Kidney epithelial cell (primary cell): ENCODE measurements at places on chromosomes 11 and 22. TPM values are rescaled to one million over a fixed set of nuclear protein-coding genes. Genes with fewer than 3 reads are reported as not detected.
A peak's percentile ranks its signal among the peaks of the same experiment; 100 is the strongest.

GRCh38 chr11:118343981-118344515, at the start of gene CD3G:
CD3G (plus strand) TSS chr11:118344344; CDS start chr11:118344424, 80 bp downstream.
- no peak for DNase-seq

- peak; percentile 71 for DNase-seq
These were observed 9.6 kb upstream of the C1QTNF6 start for GRCh38 chr22:37197451-37198257.

DNA sequence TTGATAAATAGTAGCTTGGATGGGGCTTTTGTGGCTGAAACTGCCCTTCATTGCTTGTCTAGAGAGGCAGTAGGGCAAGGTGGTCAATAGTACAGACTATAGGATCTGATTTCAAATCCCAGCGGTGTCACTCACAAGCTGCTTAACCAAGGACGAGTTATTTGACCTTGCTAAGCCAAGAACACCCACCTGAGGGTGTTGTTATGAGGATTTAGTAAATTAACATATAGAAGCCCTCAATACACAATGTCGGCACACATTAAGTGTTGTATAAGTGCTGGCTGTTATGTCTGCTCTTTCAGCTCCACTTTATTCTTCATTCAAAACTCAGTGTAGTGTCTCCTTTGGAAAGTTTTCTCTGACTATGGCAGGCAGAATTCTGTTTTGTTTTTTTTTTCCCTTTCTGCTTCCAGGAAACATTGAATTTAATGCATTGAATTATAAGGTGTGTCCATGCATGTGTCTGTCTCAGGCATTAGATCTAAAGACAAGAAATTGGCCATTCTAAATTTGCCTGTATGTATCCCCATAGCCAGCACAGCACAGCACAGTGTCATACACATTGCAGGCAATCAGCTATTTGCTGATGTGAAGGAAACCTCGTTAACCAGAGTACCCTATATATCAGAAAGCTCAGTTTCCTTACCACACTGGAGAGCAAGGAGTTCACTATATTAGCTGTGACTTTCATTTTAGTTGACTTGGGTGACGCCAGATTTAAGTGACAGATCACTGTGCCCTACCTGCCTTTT, 212.1 kb downstream of the NELL1 start:
- DNase-seq: no peak

DNA sequence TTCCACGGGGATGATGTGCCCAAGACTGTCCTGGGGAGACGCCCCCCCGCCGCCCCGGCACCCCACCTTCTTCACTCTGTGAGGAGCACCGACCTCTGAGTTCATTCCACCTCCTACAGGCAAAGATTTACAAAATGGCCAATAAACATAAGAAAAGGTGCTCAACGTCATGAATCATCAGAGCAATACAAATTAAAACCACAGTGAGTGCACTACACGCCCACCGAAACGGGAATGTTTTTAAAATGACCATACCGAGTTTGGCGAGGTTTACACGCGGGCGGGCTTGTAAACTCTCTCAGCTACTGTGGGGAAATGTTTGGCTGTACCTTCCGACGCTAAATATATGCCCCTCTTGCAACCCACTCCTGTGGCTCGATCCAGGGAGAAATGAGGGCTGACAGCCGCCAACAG, 7.9 kb downstream of the NPTXR start:
- DNase-seq: no peak

- peak; percentile 61 for DNase-seq
These were observed 301.1 kb downstream of the BUD13 start for GRCh38 chr11:116471608-116472256.

DNA sequence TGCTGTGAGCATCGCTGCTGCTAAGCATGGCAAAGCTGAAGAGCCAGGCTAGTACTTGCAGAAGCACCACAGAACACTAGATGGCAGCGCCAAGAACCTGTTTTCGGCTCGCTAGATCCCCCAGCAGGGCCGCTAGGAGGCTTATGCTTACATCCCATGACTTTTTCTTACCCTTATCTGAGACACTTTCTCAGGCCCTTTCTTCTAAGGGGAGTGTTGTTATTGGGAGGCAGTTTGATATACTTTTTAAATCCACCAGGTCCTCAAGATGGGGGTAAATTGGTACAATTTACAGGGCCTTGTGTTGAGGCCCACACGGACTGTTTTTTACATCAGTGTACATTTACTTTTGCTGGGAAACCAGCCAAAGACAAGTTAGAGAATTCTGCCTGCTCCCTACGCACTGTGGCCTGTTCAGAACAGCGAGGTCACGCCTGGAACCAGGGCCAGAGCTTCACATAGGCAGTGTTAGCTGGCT, 4.0 kb downstream of the TRIM6 start:
- DNase-seq: peak; percentile 52

- DNase-seq: no peak
These were observed 45.6 kb upstream of the RRM1 start for GRCh38 chr11:4049006-4049405.

- DNase-seq: no peak
These were observed 27.9 kb downstream of the SHANK3 start for GRCh38 chr22:50700387-50701075.

GRCh38 chr11:128889657-128890213, 1.4 kb upstream of the KCNJ5 start:
- no peak for DNase-seq

GRCh38 chr11:36427876-36428275, 82.2 kb downstream of the TRAF6 start:
- DNase-seq: no peak

DNA sequence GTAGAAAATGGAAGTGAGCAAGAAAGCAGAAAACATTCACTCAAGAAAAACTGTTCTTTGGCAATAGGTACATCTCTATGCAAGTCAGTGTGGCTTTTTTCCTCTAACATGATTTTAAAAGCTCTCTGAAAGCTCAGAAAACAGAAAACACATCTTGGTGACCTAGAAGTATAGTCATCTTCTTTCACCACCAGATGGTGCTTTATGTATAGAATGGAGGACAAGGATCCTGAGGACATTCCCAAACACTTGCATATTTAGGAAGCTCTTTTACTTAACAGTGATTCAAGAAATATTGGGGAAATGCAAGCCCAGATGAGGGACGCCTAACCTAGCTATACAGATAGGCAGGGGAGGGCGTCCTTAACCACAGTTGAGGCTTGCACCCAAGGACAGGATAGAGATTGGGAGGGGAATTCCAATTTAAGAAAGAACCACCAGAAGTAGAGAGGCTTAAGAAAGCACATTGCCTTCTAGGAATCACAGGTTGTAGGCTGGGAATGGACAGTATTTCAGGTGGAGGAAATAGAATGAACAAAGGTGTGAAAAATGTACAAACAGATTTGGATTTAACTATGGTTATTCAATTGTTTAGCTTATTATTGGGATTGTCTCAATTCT, 13.8 kb upstream of the CCDC81 start:
- no peak for DNase-seq

GRCh38 chr11:85279267-85279666, 347.9 kb downstream of the DLG2 start:
- DNase-seq: no peak

GRCh38 chr22:47618180-47619010, 855.9 kb downstream of the TBC1D22A start:
- no peak for DNase-seq

GRCh38 chr11:19243143-19243542, 2.4 kb upstream of the E2F8 start:
- no peak for DNase-seq

DNA sequence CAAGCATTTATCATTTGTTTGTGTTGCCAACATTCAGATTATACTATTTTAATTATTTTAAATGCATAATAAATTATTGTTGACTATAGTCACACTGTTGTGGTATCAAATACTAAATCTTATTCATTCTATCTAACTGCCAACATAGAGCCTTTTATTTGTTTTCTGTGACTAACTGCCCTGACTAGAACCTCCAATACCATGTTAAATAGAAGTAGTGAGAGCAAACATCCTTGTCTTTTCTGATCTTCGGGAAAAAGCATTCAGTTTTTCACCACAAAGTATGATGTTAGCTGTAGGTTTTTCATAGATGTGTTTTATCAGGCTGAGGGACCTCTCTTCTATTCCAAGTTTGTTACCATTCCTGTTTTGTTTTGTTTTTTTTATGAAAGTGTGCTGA, 15.2 kb downstream of the TRIM34 start:
- no peak for DNase-seq

DNA sequence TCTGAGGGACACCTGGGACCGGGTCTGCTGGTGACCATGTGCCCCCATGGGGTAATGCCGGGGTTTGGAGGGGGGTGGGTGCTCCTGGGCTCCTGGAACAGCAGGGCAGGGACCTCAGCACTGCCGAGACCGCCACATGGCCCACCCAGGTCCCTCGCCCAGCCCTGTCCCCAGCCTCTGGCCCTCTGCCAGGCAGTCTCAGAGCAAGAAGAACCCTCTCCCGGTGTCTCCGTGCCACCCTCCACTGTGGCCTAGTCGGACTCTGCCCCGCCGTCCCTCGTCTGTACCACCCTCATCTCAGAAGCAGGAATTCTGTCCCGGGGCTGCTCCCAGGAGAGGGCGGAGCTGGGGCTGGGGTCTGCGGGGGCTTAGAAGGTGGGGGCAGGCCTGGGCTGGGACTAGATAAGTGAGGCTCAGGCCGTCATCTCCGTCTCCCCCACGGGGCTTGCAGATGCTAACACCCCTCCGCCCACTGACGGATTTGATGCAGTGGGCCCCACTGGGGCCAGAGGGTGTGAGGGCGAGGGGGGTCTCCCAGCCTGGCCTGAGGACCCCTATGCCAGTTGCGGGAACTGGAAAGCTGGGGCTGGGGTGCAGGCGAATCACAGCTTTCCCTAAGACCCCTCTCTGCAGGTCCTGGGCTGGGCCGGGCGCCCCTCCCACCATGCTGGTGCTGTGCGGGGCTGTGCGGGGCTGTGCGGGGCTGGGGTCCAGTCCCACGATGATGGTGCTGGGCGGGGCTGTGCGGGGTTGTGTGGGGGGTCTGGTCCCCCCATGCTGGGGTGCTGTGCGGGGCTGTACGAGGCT, 1.1 kb downstream of the MUC5AC start:
- DNase-seq: no peak

DNA sequence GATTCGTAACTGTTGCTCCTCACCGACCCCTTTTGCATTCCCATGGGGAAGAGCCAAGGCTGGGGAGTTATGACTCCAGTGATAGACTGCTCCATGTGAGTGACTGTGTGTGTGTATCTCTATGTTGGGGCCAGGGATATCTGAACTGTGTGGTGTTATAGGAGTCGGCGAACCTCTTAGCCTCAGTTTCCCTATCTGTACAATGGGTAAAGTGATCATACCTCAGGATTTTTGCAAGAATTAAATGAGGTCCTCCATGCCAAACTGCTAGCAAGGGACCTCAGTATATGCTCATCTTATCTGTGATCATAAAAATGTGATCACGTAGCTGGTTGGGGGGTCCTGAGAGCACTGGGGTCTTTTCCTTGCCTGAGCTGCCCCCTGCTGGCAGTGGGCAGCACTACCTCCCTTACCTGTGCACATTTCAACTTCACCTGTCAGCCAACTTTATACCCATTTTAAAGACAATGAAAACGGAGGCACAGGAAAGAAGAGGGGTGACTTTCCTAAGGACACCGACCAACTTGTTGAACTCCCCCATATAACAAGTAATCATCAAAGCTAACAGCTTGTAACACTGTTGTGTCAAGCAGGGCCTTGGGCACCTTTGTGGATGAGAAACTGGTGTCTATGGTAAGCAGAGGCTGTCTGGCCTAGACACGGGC, 1.4 kb upstream of the DPP3 start:
- no peak for DNase-seq

DNA sequence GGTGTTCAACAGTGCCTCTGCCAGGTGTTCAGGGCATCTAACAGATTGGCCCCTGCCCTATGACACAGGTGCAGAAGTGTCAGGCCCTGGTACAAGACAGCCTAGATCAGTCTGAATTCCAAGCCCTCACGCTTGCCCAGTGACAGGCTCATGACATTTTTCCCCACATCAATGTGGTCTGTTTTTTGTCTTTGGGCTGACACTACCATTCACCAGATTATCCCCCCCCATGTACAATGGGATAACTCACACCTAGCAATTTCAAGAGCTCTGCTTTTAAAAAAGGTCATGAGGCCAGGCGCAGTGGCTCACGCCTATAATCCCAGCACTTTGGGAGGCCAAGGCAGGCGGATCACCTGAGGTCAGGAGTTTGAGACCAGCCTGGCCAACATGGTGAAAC, 155.5 kb upstream of the PITPNB start:
- DNase-seq: no peak

GRCh38 chr11:117837070-117837776, 12.7 kb upstream of the FXYD2 start:
- no peak for DNase-seq

DNA sequence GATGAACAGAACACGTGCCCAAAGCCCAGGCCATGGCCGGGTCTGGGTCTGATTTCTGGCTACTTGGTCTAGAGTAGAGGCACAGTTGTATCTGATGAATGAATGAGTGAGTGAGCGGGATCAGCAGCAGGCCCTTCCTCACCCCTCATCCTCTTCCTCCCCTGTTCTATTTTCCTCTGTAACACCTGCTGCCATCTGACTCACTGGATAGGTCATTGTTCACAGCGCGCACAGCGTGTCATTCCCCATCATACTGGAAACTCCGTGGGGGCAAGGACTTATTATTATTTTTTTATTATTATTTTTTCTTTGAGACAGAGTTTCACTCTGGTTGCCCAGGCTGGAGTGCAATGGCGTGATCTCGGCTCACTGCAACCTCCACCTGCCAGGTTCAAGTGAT, 13.9 kb downstream of the NCF4 start:
- no peak for DNase-seq

DNA sequence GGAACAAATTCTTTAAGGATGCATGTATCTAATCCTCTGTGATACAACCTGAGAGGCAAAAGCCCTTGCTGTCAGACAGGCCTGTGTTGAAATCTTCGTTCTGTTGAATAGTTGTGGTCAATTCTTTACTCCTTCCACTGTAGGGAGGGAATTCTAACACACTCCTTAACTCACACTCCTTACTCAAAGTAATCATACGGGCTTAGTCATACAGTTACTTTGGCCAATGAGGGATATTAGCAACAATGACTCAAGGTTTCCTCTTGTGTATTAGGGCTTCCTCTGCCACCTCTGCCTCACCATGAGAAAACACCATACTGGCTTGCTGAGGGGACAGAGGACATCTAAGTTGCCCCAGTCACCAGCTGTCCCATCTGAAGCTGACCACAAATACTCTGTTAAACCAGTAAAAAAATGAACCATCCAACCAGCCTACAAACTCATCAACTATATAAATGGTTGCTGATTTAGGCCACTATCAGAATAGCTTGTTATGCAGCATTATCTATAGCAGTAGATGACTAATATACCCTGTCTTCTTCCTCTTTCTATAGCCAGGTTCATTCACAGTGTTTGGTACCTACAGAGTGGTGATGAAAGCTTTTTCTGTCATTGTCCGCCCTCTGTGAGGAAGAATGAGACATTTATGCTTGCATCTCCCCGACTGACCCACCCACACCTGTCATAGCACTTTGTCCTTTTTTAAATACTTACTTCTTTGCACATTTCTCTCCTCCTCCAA, 322.8 kb upstream of the SYN3 start:
- peak; percentile 42 for DNase-seq

HEPN1 gene
- total RNA-seq: not detected in 2 replicates

OR52D1 gene
- not detected in 2 replicates for total RNA-seq

RTN4R gene
- total RNA-seq: 18.2 and 22.9 TPM in 2 replicates

FOSL1 gene
- total RNA-seq: 44.2 and 46.5 TPM in 2 replicates

PAMR1 gene
- total RNA-seq: 0.75 and 0.84 TPM in 2 replicates

OR52H1 gene
- 0.75 TPM in 1 of 2 replicates, not detected in the other for total RNA-seq

OR4C16 gene
- not detected in 2 replicates for total RNA-seq

SOX10 gene
- not detected in 2 replicates for total RNA-seq

PRR33 gene
- not detected in 2 replicates for total RNA-seq
